Renal cortical epithelial cell (primary cell): ENCODE measurements at places on chromosomes 2 and 18. TPM values are rescaled to one million over a fixed set of nuclear protein-coding genes. Genes with fewer than 3 reads are reported as not detected.

Gene SEH1L
- 66.8 and 101 TPM in 2 replicates for total RNA-seq

- no peak for DNase-seq
Observed at GRCh38 chr2:194328456-194328855, 1328.6 kb upstream of the SLC39A10 start.

GRCh38 chr2:1642066-1642861 is 102.1 kb downstream of the PXDN start:
- no peak for DNase-seq

DNA sequence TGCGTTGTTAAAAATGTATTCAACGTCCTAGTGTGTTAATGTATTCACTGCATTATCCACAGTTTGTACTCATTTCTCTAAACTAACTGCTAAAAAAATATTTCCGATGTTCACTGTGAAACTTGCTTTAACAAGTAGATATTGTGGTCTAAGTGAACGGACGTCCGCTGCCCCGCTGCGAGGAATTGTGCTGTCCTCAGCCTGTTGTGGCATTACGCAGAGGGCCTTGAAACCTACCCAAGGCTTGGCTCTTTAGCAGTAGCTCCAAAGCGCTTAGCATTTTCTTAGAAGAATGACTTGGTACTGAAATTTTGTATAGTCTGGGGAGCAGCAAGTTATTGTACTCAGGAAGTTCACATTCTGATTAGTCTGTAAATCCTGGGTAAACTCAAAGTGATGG is 136.5 kb upstream of the SP5 start:
- no peak for DNase-seq

GRCh38 chr2:108565778-108566375 is 31.6 kb downstream of the LIMS1 start:
- no peak for DNase-seq

DNA sequence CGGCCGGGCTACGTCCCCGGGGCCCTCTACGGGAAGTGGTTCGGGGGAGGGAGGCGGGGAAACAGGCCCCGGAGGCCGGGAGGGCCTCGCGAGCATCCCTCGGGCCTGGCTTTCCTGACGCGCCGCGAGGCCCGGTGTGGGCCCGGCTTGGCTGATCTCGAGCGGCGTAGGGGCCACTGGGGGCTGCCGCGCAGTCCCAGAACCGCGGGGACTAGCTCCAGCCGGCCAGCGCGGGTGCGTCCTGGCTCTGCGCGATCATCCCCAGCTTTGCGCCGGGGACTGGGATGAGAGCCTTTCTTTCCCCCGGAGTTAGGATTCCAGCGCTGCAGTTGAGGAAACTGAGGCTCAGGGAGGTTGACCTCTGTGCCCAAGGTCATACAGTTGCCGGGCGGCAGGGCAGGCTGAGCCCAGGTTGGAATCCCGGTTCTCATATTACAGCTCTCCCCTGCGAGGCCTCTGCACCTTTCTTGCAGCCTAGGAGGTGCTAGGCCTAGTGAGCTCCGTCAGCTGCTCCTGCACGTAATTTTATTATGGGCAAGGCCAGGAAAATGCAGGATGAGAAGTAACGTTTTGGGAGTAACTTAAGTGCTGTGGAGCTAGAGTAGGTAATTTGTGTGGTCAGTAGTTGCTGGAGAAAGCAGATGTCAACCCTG is 501 bp downstream of the LPIN1 start:
- peak; percentile 33 for DNase-seq

Gene TMEM150A
- 6.9 and 13.6 TPM in 2 replicates for total RNA-seq
